ENCODE measurements at places on chromosomes 1 and 21. TPM values are rescaled to one million over a fixed set of nuclear protein-coding genes. Genes with fewer than 3 reads are reported as not detected.

The SLAMF7 gene
- 2.9 TPM for total RNA-seq

GRCh38 chr1:42983253-42983652 is 24.6 kb upstream of the SLC2A1 start:
- no peak for DNase-seq

DNA sequence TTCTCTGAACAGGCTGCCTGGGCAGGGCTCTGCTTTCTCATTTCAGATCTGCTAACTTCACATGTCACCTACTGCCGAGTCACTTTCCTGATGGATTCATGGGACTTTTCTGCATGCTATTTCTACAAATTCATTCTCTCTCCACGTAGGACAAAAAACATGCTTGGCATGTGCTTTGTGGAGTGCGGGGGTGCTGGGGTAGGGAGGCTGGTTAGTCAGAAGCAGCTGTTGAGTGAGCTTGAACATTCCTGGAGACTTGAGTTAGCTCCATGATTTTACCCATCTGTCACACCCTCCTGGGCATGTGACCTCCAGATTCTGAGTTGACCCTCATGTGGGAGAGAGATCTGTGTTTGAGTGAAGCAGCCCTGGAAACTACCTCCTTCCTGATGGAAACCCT is 71.4 kb downstream of the UCK2 start:
- peak; percentile 79 for DNase-seq

- DNase-seq: no peak
Measured at GRCh38 chr1:101128211-101128727, 102.7 kb upstream of the DPH5 start.

- no peak for DNase-seq
Measured at GRCh38 chr1:48823168-48823567, 46.5 kb upstream of the BEND5 start.

GRCh38 chr21:37166733-37167132 is 93.7 kb downstream of the TTC3 start:
- no peak for DNase-seq

- no peak for DNase-seq
Measured at GRCh38 chr21:14080040-14080763, 130.6 kb downstream of the LIPI start.

DNA sequence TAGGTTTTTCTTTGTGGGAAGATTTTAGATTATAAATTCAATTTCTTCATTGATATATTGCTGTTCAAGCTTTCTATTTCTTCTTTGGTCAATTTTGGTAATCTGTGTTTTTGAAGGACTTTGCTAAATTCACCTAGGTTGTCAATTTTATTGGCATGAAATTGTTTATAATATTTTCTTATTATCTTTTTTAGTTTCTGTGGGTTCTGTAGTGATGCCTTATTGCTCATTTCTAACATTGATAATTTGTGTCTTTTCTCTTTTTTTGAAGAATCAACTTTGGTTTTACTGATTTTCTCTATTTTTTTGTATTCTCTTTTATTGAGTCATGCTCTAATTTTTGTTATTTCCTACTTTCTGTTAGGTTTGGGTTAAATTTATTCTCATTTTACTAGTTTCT is 123.2 kb downstream of the ADSS2 start:
- DNase-seq: no peak

DNA sequence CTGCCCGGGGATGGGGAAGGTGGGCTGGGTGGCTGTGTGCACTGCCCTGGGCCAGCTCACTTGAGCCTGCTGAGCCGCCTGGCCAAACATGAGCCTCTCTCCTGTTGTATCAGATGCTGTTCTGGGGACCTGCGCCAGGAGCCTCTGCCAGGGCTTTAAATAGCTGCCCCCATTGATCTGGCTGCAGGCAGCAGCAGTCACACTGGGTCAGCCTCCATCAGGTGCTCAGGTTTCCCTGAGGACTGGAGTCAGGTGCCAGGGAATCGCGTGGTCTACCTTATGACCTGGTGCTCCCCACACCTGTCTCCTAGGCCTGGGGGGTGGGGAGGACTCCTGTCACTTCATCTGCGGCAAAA is 700 bp upstream of the CCDC28B start:
- DNase-seq: no peak

The DNM3 gene
- total RNA-seq: 16.2 TPM

The SELP gene
- 42.5 TPM for total RNA-seq
